ENCODE measurements at places on chromosomes 2 and 18.

DNA sequence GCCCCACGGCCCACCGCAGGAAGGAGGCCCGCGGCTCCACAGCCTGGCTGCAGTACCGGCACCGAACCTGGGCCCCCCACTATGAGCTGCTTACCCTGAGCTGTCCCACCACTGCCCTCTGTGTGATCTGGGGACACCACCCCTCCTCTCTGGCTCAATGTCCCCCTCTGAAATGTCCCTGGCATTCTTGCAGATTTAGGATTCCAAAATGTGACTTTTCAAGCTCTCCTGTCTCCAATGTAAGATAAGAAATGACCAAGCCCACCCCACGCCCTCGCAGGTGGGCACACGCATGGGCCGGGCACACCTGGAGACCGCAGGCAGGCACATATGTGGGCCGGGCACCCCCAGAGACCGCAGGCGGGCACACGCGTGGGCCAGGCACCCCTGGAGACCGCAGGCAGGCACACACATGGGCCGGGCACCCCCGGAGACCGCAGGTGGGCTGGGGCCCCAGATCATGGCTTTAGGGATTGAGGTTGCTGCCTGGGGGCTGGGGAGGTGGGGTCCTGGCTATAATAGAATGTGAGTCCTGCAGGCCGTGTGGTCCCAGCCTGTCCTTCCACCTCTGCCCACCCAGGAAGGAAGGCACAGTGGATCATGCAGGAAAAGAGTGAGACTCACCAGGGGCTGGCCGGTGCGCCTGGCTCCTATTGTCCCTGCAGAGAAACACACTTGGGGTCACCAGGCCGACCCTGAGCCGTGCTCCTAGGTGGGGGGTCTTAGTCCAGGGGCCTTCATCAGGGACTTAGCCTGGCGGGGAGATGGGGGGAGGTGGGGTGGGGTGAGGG, 7.2 kb downstream of the PDCD1 start:
- no peak for DNase-seq

DNA sequence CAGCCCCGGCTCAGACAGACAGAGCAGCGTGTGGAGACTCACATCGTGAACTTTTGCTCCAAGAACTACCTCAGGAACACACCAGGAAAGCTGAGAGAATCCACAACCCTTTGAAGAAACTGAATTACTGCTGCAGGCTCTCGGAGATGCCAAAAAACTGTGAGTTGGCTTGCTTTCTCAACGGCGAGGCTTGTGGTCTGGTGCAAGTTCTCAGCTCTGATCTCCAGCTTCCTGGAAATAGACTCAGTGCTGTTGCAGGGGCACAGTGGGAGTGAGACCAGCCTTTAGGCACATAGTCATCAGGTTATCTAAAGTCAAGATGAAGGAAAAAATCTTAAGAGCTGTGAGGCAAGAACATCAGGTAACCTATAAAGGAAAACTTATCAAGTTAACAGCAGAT, 273.7 kb upstream of the LRATD1 start:
- no peak for DNase-seq

DNA sequence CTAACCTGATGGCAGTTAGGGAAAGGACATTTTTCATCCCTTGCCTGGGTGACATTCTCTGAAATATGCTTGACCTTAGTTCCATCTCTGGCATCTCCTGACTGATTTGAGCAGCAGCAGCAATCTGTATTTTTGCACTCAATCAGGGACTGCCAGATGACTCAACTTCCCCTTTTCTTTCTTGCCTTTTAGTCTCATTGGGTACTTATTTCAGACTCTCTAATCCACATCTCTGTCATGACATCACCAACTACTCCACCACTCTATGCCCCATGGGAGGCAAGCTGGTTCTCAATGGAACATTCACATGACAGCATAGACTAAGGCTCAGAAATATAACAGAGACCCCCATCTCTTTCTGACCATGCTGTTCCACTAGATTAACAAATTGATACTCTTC, 254.2 kb downstream of the RIT2 start:
- DNase-seq = no peak

- no peak for DNase-seq
These were observed 11.7 kb downstream of the ARHGAP28 start for GRCh38 chr18:6741232-6741663.

DNA sequence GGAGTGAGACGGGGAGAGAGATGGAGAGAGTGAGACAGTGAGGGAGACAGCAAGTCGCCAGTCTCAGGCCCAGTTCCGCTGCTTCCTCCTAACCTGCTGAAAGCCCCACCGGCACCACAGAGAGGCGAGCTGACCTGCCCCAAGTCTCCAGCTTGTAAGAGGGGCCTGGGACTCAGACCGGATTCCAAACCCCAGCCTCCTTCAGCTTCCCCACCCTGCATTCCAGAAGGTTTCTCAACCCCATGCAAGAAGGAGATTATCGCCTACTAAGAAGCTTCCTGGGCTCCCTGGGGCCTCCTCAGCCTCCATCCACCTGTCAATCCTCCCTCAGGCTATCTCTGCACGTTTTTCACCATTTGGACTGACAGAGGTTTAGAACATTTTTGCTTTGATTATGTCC, 173.1 kb upstream of the RAB6C start:
- no peak for DNase-seq

DNA sequence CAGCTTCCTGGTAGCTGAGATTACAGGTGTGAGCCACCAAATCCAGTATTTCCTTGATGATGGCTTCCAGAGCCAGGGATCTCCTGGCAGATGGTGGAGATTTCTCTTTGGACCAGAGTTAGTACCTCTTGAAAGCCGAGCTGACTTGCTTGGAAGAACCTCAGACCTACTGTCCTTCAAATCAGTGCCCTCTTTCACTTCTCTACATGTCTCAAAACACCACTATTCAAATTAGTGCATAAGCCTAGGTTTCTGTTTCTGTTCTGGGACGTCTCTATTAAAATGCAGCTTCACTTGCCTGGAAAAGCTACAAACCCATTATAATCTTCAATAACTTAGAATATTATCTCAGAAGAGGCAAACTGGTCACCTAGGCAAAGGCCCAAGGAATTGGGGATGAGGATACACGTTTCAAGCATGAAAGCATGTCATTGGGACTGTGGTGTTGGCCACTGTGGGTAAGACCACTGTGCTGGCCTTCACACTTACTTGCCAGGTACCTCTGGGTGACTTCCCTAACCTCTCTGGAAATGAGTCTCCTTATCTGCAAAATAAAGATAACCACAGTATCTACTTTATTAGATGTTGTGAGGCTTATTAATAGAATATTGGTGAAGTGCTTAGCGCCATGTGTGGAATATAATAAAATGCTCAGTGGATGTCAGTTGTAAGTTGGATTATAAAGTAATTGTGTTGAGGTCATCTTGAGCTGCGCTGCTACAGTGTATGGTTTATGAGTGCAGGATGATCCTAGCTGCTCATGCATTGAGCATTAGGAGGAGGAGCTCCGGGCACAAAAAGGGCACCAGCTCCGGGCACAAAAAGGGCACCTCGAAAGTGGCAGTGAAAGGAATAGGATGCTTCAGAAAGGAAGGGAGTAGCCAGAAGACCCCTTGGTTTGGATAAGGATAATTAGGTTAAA, 84.5 kb downstream of the DOCK10 start:
- DNase-seq = no peak

- DNase-seq = no peak
These were observed 241.0 kb upstream of the COPS8 start for GRCh38 chr2:236844711-236845110.

DNA sequence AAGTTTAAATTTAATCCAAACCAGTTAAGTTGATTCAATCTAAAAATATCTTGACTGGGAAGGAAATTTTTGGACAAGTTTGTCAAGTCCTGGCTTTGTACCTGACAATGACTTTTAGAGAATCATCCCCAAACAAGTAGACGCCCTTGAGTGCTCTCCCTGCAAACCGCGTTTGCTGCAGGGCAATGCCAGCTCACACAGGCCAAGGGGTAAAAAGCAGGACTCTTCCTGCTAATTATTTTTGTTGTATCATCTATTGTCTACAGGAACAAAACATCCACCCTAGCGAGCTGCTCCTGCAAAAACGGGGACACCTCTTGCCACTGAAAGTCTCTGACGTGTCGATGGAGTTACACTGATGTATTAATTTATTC, 10.9 kb downstream of the ID2 start:
- DNase-seq = no peak

DNA sequence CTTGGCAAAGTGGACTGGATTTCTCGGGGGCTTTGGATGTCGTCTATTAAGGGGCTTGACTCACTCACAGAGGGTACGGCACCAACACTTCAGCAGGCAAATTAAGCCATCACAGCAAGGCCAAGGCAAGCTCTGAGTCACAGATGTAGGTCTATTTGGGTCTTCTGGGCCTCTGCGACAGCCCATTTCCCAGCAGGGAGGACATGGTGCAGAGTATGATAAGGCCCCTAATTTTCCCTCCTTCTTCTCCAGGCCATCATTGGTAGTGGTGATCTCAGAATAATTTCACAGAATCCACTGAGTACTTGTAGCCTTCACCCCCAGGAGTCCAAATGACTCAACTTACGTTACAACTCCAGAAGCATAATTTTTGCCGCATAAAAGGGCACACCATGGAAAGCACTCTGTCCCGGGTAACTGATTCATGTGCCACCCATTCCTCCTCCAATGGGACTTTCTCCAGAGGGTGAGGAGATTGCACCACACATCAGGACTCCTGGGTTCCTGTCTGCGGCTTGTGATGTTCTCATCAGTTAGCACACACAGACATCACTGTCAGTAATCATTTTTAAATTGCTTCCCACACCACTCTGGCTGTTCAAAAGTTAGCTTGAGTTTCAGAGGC, 164.9 kb downstream of the TXNL1 start:
- DNase-seq = no peak

GRCh38 chr2:156797832-156798231, 361.7 kb downstream of the GPD2 start:
- DNase-seq = no peak

GRCh38 chr2:20594957-20595356, 55.9 kb downstream of the HS1BP3 start:
- no peak for DNase-seq

- DNase-seq = no peak
These were observed 5.7 kb upstream of the TRAF3IP1 start for GRCh38 chr2:238314576-238314975.

GRCh38 chr18:50128506-50129271, 66.3 kb downstream of the MYO5B start:
- DNase-seq = no peak

GRCh38 chr2:157931542-157931941, 55.4 kb upstream of the ACVR1 start:
- DNase-seq = no peak

DNA sequence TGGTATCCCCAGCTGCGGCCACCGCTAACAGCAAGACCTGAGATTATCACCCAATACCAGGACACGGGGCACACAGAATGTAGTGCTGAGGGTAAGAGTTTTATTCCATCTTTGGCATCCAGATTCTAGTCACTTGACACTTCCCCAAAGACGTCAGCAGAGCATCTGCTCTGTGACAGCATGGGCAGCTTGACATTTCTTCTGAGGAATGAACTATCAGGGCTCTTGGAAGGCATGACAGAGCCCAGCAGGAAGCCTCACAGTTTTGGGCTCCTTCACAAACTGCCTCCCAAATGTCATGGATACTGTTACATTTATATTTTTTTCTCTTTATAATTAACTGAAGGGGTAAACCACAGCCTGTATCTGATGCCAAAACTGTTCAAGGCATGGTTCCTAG, 1010.7 kb downstream of the TDRD15 start:
- DNase-seq = no peak

- DNase-seq = no peak
These were observed 41.1 kb downstream of the FAM124B start for GRCh38 chr2:224360801-224361251.

GRCh38 chr2:157375384-157375783, 49.8 kb upstream of the ERMN start:
- DNase-seq = no peak

- DNase-seq = no peak
These were observed 15.7 kb upstream of the SERPINB2 start for GRCh38 chr18:63871836-63872235.

GRCh38 chr2:25539136-25539535, 134.2 kb downstream of the DTNB start:
- DNase-seq = no peak

DNA sequence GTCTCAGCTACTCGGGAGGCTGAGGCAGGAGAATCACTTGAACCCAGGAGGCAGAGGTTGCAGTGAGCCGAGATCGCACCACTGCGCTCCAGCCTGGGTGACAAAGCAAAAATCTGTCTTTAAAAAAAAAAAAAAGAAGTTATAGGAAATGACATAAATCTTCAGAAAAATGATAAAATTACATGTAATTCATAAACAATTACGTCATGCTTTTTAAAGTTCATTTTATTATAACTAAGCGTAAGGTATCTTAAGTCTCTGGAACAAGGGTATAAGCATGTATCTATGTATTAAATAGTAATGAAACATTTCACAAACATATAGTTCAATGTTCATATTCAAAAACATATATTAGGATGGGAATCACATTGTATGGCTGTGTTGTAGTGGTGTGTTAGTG, 425.9 kb downstream of the SPAG16 start:
- no peak for DNase-seq

DNA sequence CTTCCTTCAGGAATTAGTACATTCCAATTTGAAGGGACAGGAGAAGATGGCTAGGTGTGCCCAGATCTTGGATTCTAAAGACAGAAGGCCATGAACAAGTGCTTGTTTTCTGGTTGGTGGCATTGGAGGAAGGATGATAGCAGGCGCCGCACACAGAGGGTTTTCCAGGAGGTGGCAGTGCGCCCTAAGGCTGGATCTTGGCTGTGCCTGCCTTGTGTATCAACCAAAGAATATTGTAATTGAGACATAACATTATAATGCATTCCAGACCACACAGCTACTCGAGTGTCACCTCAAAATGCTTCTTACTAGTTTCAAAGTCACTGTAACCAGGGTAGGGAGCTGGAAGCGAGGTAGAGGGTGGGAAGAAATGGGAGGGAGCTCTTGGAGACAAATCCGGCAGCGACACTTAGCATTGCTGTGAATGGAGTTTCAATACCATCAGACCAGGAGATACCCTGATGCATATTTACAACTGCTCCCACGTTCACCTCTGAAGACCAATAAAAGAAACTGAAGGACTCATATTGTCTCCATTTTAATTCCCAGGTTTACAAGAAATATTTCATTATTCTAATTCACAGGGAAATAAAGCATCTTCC, 42.5 kb downstream of the CPO start:
- peak; percentile 45 for DNase-seq

DNA sequence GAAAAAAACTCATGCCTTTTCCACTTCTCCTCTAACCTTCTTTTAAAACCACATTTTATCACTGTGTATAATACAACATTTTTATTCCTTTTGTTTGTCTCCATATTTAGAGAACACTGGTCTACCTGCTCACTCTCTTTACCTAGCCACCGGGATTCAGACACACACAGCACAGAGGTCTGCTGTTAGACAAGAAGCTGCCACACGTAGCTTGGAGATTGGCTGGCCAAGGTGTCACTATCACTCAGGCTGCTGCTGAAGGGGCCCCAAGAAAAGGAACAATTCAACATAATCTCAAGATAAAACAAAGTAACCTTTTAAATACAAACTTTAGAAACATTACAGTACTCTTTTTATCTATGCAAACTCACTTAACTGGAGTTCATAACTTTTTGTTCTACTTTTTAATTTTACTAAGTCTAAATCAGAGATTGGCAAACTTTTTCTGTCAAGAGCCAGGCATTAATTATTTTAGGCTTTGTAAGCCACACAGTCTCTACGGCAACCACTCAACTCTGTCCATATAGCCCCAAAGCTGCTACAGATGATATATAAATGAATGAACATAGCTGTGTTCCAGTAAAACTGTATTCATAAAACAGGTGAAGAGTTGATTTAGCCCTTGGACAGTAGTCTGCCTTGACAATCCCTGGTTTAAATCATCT, 25.8 kb downstream of the FEZ2 start:
- no peak for DNase-seq

- no peak for DNase-seq
These were observed 30.6 kb downstream of the ARMC9 start for GRCh38 chr2:231228974-231229529.
